GM06990 (cell line): ENCODE measurements at places on chromosomes 3 and 15.

GRCh38 chr3:25749031-25749581 lies 34.1 kb downstream of the NGLY1 start:
- DNase-seq: no peak

DNA sequence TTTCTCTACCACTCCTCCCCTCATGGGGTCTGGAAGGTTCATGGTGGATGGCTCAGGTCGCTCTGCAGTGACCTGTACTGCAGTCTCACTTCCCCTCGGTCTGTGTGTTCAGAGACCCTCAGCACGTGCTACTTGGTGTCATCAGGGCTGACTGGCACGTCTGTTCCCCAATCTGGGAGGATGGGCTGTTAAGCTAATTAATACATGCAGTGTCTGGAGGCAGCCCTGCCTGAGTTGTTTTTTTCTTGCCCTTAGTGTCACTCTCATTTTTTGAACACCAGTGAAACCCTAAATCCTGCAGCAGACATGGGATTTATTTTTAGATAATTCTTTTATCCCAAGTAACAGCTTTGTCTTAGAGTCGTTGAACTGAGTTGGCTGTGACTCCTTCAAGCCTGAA lies 64.6 kb downstream of the ARNT2 start:
- no peak for DNase-seq

DNA sequence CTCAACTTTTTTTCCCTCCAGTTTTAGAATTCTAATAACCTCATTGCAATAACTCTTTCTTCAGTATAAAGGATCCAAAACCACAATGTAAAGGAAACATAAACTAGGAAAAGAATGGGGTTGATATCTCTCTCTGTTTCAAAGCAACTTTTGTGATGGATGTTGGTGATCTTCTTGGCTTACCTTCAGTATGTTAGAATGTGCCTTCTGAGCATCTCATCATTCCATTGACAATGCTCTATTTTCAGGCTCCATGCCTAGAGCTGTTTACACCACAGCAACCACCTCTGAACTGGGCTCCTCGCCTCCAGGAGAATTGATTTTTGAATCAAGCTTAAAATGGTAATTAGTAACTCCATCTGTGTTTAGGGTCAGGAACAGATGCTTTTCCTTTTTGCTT lies 6.6 kb downstream of the NLGN1 start:
- DNase-seq: no peak

DNA sequence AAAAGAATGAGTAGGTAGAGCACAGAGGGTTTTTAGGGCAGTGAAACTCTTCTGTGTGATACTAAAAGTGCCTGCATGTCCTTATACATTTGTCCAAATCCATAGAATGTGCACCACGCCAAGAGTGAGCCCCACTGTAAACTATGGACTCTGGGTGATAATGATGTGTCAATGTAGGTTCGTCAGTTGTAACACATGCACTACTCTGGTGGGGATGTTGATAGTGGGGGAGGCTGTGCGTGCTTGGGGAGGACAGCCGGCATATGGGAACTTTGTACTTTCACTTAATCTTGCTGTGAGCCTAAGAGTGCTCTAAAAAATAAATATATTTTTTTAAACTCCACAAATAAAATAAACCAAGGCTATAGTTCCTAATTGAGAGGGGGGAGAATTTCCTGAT lies 319.2 kb downstream of the SHQ1 start:
- DNase-seq: no peak

GRCh38 chr15:74425630-74426029 lies 8.1 kb downstream of the SEMA7A start:
- no peak for DNase-seq

DNA sequence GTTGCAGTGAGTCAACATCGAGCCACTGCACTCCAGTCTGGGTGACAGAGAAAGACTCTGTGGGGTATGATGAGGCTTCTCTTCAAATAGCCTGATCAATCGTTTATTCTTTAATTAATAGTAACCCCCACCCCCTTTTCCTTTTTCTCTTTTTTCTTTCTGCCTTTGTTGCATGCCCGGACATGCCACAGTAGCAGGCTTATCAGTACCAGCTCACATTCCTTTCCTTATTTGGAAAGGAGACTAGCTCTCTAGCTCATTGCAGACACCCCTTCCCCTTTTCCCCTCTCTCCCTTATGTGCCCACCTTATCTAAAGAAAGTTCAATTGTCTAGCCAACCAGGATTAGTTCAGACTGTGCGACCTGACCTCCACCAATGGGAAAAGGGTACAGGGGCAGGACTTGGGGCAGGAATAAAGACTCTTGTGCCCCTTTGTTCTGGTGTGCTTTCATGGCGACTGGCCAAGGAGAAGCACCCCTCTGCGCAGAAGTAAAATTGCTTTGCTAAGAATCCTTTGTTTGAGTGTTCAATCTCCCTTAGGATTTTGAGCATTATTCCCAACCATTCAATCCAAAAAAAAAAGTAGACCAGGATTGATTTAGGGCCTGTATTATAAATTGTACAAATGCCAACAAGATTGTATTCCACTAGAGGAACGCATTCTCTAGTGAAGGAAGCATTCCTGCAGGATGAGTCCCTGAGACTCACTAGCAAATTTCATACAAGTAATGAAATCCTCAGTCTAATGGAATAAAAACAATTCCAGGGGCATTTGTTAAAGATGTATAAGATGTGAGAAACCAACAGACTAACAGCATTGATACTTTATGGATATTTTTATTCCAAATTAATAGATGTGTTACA lies 95.8 kb upstream of the SNRPN start:
- DNase-seq: no peak

- DNase-seq: no peak
These were observed 18.2 kb downstream of the ZNF592 start for GRCh38 chr15:84766461-84767035.

DNA sequence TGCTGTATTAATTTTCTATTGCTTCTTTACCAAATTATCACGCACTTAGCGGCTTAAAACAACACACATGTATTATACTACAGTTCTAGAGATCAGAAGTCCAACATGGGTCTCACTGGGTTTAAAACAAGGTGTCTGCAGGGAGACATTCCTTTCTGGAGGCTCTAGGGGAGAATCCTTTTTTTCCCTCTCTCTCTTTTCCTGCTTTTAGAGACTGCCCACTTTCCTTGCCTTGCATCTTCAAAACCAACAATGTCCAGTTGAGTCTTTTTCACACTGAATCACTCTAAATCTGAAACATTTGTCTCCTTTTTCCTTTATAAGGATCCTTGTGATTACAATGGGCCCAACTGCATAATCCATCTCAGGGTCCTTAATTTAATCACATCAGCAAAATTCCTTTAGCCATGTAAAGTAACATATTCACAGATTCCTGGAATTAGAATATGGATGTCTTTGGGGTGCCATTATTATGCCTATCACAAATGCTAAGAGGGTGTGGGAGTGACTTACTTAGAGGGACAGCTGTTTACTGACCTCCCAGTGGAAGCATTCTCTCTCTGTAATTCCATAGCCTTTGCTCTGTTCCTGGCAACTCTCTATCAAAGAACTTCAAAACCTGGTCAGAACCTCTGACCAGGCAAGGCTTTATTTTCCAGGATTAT lies 21.8 kb downstream of the CD200 start:
- no peak for DNase-seq

- no peak for DNase-seq
These were observed 115.0 kb downstream of the RAP2B start for GRCh38 chr3:153277029-153277428.

DNA sequence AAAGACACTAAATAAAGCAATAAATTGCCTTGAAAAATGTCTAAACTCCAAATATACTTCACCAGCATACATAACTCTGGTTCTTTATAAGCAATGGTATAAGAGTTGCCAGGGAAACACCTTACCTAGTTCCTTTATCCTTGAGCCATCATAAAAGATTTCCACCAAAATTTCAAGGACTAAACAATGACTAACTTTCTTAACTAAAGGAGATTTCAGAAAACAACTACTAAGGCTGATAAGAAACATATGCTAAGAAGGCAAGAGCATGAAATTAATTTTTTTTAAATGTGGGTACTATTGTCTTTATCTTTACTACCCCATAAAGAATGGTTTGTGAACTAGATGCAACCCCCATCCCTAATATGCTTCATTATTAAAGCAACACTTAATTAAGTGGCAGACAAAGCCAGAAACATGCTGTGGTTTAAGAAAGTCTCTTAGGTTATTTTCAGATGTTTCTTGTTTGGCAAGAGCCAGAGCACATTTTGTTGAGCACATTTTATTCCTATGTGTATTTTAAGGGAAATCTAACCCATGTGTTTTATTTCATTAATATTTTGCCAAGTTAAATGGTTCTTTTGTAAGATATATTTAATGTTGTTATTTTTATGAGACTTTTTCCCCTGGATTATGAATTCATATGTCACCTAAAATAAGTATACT lies 17.4 kb upstream of the VEPH1 start:
- no peak for DNase-seq

- no peak for DNase-seq
These were observed 71.7 kb upstream of the SNRK start for GRCh38 chr3:43214616-43215015.

DNA sequence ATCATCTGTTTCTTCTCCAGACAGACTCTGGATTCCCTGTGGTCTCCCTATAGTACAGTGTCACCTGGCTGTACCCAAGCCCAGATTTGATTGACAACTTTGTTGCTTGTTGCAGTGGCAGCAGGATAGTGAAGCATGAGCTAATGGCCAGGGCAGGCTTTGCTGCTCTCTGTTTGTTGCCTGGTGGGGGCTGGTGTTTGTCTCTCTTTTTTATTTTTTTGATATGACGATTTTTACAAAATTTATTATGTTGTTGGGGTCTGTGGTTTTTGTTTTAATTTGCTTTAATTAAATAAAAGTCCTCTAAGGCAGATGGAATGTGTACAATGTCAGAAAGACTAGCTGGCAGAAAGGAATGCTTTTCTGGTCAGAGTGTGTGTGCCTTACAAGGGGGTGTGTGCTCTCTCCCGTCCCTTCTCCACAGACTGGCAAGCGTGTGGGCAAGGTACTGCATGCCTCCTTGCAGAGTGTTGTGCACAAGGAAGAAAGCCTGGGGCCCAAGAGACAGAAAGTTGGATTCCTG lies 15.2 kb upstream of the CLEC3B start:
- DNase-seq: no peak

DNA sequence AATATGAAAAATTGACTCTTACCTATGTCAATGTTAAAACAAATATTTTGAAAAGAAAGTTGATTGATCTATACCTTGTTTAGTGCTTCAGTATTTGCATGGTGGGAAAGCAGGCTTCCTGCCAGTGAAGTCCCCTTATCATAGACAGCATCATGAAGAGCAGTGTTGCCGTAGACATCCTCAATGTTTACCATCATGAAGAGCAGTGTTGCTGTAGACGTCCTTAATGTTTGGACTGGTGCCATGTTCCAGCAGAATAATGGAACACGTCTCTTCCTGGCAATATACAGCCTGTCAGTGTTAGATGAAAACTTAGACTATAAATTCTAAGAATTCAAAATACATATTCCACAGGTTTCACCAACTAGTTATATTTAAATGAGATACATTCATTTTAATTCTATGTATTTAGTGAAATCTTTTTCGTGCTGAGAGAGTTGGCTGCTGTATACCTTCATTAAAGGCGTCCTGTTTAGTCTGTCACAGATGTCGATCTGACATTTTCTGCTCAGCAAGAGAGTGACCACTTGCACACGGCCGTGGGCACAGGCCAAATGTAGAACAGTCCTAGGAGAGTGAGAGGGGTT lies 116.8 kb downstream of the LMLN start:
- DNase-seq: no peak

DNA sequence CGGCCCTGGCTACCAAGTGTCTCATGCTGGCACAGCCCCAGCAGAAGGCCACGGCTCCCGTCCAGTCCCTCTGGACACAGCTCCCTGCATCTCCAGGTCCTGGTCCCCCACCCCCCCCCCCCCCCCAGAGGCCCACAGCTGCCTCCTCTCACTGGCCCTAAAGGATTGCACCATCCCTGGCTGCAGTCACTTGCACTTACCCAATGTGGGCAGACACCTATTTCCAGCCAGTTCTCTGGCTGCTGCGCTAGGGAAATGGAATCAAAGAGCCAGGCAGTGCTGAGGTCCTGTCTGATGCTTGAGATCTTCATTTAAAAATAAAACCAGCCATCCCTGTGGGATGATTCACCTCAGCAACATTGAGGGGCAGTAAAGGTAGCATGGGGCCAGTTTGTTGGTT lies 346.4 kb downstream of the OCA2 start:
- no peak for DNase-seq

DNA sequence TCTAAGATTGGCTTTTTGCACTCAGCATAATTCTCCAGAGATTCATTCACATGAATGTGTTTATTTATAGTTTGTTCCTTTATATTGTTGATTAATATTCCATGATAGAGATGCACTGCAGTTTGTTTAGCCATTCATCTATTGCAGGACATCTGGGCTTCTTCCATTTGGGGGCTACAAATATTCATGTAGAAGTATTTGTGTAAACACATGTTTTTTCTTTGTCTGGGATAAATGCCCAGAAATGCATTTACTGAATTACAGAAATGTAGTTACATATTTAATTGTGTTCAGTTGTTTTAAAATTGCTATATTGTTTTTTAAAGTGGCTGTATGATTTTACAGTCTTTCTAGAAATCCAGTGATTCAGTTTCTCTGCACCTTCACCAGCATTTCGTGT lies 635.0 kb downstream of the ZIC1 start:
- no peak for DNase-seq

DNA sequence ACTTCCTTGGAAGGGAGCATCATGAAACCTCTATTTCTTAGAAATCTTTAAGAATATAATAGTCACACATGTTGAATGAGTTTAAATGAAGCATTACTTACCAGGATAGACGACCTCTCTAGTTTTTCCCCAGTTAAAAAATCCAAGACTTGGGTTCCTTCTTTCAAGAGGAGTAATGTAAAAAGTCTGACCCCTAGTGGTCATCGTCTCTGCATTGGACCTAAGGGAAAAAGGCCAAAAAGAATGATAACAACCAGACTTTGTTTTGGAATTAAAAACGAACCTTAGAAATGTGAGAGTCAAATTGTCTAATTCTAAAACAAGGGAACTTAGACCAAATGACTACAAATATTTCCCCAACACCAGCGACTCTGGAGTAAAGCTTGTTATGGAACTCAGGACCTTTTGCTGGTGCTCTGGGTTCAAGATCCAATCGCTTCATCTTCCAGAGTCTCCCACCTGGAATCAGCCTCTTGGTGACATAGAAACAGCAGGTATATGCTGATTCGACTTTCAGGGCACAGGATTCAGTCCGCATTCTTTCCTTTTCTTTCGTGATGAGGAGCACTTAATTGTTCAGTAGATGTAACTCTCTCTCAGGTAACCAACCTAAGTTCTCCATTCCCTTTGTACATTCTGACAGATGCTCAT lies 214.8 kb upstream of the TPRG1 start:
- DNase-seq: no peak

- DNase-seq: no peak
These were observed 269.7 kb downstream of the XXYLT1 start for GRCh38 chr3:195001261-195001660.

DNA sequence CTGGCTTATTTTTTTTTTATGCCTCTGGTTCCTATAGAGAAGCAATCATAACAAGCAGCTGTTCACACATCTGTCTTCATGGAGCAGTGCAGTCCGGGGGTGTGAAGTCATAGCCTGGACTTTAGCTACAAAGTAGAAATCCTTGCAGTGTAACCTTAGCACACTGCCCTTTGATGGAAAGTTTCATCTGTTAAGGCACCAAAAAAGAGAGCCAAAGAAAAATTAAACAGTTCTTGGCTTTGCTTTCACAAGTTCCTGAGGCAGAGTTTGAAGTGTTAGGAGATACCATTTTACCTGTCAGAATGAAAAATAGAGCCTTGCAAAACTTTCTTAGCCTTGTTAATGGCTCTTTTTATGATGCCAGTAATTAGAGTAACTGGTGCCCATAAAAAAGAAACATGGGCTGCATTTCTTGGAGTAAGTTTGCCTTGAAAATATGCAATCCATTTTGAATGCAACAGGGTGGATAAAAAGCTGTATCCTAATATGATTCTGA lies 84.1 kb downstream of the PIK3R4 start:
- no peak for DNase-seq

GRCh38 chr15:55255714-55256113 lies 33.9 kb downstream of the RAB27A start:
- DNase-seq: no peak
